ENCODE measurements at places on chromosomes 3 and 15. TPM values are rescaled to one million over a fixed set of nuclear protein-coding genes. Genes with fewer than 3 reads are reported as not detected.

CFAP44 gene
- 1.5 TPM for total RNA-seq

CD200R1 gene
- 0.82 TPM for total RNA-seq

ENTPD3 gene
- 0.11 TPM for total RNA-seq

LCTL gene
- not detected for total RNA-seq

ANKDD1A gene
- total RNA-seq, result 1.8 TPM

SCN11A gene
- total RNA-seq, result 0.05 TPM

C3orf80 gene
- 0.14 TPM for total RNA-seq

WNT7A gene
- not detected for total RNA-seq

CCR2 gene
- 0.63 TPM for total RNA-seq

MAGI1 gene
- total RNA-seq, result 36.6 TPM

GHRL gene
- total RNA-seq, result 0.25 TPM

CD96 gene
- 0.33 TPM for total RNA-seq

MFGE8 gene
- total RNA-seq, result 421 TPM

SEMA5B gene
- total RNA-seq, result 5.3 TPM

ITGB5 gene
- 122 TPM for total RNA-seq

ISL2 gene
- not detected for total RNA-seq

CCR9 gene
- not detected for total RNA-seq

FOXL2 gene
- not detected for total RNA-seq

SI gene
- total RNA-seq, result not detected

THOC7 gene
- 79.4 TPM for total RNA-seq

CCDC71 gene
- total RNA-seq, result 11.9 TPM

PLS1 gene
- total RNA-seq, result 2.6 TPM

SPSB4 gene
- total RNA-seq, result 11.2 TPM

CCDC191 gene
- total RNA-seq, result 0.77 TPM

CRABP1 gene
- total RNA-seq, result not detected

LDHAL6B gene
- not detected for total RNA-seq

FAH gene
- 18.0 TPM for total RNA-seq

TTLL13 gene
- 0.19 TPM for total RNA-seq

MRPS25 gene
- total RNA-seq, result 98.6 TPM

FOXB1 gene
- not detected for total RNA-seq

CAND2 gene
- total RNA-seq, result 76.2 TPM

PLA2G4B gene
- total RNA-seq, result 3.8 TPM

AHSG gene
- not detected for total RNA-seq

DOCK3 gene
- total RNA-seq, result 3.9 TPM

LAMB2 gene
- total RNA-seq, result 772 TPM

CCR8 gene
- total RNA-seq, result not detected

DLL4 gene
- total RNA-seq, result 11.1 TPM

LINGO1 gene
- 0.96 TPM for total RNA-seq

CASR gene
- not detected for total RNA-seq

RASL12 gene
- total RNA-seq, result 12.9 TPM
